T-cell (primary cell): ENCODE measurements at places on chromosomes 11 and 22.

DNA sequence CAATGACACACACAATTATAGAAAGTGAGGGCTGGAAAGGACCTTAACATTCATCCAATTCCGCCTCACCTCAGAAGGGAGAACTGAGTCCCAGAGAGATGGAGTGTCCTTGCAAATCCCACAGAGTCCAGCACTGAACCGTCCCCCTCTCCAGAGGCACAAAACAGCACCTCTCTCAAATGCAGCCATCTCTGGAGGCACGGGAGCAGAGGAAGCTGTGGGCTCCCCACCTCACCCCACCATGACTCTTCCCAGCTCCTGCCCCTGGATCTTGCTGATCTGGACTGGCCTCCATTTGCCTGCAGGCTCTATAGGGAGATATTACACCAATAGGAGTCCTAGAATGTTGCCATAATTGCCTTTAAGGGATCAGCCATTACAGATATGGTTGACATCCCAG, 1.4 kb upstream of the DRD2 start:
- no peaks in the 10 kb centered on the region for H3K36me3 ChIP-seq
- peaks cover 10% of the 10 kb centered on the region for H3K27me3 ChIP-seq
- H3K4me3 ChIP-seq: no peak overlapping the region
- no peak overlapping the region for H3K27ac ChIP-seq

- no peak for DNase-seq
- H3K4me3 ChIP-seq: no peak overlapping the region
- no peak overlapping the region for H3K27ac ChIP-seq
- H3K36me3 ChIP-seq: peaks cover 49% of the 10 kb centered on the region
These were observed 15.6 kb downstream of the MOB2 start for GRCh38 chr11:1470681-1471611.

DNA sequence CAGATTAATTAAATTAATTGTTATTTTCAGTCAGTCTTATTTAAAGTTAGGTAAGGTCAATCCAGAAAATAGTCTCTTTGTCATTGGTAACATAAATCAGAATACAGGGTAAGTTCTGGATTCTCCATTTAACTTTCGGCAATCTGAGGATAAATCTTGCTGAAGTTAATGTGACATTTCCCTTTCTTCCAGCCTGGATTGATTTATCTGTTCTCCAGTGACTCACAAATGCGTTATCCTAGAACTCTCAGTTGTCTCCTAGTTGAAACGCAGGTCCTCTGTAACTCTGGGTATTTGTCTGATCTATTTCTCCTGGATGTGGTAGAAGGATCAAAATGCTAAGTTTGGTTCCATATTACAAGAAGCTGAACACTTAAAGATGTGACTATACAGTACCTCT, 21.0 kb downstream of the OR51E1 start:
- DNase-seq: no peak
- no peak overlapping the region for H3K27ac ChIP-seq
- no peak overlapping the region for H3K4me3 ChIP-seq

DNA sequence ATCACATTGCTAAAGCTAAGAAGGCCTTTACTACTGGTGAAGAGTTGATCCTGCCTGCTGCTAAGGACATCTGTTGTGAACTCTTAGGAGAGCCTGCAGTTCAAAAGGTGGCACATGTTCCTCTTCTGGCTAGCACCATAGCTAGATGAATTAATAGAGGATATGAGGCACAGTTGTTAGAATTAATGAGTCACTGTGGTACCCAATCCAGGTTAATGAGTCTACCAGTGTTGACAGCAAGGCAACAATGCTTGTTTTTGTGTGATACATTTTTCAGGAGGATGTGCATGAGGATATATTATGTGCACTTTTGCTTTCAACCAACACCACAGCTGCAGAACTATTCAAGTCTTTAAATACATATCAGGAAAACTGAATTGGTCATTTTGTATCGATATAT, 12.0 kb downstream of the C11orf58 start:
- no peak for DNase-seq
- no peaks in the 10 kb centered on the region for H3K4me1 ChIP-seq
- no peak overlapping the region for H3K27ac ChIP-seq
- no peaks in the 10 kb centered on the region for H3K27me3 ChIP-seq
- no peak overlapping the region for H3K4me3 ChIP-seq

DNA sequence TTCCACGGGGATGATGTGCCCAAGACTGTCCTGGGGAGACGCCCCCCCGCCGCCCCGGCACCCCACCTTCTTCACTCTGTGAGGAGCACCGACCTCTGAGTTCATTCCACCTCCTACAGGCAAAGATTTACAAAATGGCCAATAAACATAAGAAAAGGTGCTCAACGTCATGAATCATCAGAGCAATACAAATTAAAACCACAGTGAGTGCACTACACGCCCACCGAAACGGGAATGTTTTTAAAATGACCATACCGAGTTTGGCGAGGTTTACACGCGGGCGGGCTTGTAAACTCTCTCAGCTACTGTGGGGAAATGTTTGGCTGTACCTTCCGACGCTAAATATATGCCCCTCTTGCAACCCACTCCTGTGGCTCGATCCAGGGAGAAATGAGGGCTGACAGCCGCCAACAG, 7.9 kb downstream of the NPTXR start:
- no peaks in the 10 kb centered on the region for H3K4me1 ChIP-seq
- no peaks in the 10 kb centered on the region for H3K36me3 ChIP-seq
- H3K4me3 ChIP-seq: no peak overlapping the region
- no peak for DNase-seq

- no peaks in the 10 kb centered on the region for H3K4me1 ChIP-seq
- H3K4me3 ChIP-seq: no peak overlapping the region
- no peaks in the 10 kb centered on the region for H3K36me3 ChIP-seq
- H3K27me3 ChIP-seq: no peaks in the 10 kb centered on the region
- no peak overlapping the region for H3K27ac ChIP-seq
These were observed 47.3 kb downstream of the GRIK4 start for GRCh38 chr11:120558744-120559431.

DNA sequence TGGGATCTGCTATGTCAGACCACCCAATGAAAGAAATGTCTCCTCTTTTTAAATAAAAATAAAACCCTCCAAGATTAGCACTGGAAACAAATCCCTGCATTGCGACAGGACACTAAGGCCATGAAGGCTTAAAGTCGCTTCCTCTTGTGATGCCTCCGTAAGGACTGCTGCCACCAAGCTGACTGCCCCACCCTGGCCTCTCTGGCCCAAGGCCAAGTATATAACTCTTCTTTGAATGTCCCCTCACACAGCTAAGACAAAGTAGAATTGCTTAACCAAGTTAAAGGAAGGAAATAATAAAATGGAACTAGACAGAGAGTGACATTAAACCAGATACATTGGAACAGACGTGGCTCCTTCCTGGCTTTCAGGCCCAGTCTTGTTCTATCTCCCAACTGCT, 7.5 kb upstream of the NRGN start:
- DNase-seq: no peak
- no peak overlapping the region for H3K27ac ChIP-seq

GRCh38 chr11:96827164-96827563, 437.4 kb downstream of the JRKL start:
- H3K27ac ChIP-seq: no peak overlapping the region
- DNase-seq: no peak
- H3K4me3 ChIP-seq: no peak overlapping the region

DNA sequence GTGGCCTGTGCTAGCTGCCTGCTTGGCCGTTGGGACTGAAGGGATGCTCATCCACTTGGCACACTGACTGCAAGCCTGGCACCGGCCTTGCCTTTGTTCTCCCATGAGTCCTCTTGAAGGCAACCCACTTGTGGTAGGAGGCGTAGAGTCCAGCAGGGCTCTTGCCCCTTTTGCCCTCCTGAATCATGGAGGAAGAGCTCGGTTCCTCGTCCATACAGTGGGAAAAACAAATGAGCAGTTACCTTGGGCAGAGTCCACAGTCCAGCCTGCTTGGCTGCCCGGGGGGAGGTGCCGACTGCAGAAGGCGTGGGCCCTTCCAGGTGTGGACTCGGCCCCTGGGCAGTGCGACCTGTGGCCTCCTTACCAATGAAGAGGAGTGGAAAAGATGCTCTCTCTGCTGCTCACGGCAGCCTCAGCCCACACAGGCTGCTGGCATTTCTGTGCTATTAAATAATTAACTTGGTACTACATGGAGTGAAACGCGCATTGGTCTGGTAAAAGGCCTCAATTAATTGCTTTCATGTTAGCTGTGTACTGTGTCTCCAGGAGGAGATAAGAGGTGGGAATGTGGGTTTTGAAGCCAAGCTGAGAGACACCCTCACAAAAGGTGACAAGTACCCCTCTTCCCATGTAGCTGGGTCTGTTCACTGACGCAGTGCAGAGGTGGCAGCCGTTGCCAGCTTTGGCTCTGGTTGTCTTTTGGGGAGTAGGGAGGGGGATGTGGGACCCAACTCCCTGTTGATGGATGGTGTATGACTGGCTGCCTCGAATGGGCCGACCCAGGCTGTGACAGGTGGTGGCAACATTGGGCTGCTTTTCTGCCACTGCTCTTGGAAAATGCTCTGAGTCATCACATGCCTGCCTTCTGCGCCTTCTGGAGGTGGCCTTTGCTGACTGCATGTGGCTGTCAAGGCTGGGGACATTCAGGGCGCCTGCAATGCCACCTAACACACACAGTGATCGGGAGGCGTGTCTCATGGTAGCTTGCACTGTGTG, 26.8 kb upstream of the B3GAT1 start:
- H3K36me3 ChIP-seq: no peaks in the 10 kb centered on the region
- no peaks in the 10 kb centered on the region for H3K4me1 ChIP-seq
- no peak overlapping the region for H3K4me3 ChIP-seq
- no peak for DNase-seq
- no peak overlapping the region for H3K27ac ChIP-seq

DNA sequence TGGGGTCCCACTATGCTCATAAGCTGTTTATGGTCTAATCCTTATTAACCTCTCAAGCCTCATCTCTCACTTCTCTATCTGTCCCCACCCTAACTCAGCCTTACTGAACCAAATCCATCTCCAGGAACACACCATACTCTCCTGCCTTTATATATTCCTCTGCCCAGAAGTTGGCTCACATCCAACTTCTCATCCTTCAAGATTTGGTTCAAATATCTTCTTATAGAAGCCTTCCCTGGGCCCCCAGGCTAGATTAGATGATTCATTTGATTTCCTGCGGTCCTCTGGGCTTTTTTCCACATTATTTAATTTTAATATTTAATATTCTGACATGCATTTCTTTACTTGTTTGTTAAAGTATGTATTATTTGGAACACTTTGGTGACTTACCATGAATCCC, 23.2 kb downstream of the MEI1 start:
- no peak overlapping the region for H3K4me3 ChIP-seq
- no peak for DNase-seq
- H3K4me1 ChIP-seq: no peaks in the 10 kb centered on the region
- no peaks in the 10 kb centered on the region for H3K36me3 ChIP-seq
- peaks cover 11% of the 10 kb centered on the region for H3K27me3 ChIP-seq
- H3K27ac ChIP-seq: no peak overlapping the region

DNA sequence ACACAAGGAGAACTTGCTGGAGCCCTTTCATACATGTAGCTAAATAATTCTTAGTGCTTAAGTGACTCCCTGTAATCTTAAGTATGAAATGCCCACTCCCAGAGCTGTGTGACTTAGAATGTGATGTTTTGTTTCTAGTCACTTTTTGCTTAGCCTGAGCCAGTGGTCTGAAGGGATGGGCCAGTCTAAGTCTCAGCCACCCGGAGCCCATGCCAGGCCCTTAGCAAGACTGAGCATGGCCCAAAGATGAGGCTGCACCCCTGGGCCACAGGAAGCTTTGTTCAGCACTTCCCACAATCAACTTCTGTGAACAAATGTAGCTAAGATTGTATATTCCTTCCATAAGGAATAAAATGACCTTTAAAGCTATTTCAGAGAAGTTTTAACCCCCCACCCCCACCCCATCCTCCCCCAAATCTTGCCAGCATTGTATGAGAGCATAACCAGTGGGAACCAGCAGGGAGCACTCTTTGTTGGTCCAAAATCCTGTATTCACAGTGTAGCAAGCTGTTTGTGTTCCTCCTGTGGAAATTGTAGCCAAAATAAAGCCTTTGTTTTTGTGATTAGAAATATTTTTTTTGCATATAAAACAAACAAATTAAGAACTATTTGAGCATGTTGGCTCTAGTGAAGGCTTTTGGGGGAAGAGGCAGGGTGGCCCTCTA, 73.8 kb upstream of the GAL start:
- no peak for DNase-seq
- H3K27ac ChIP-seq: no peak overlapping the region
- no peaks in the 10 kb centered on the region for H3K27me3 ChIP-seq

GRCh38 chr11:65897020-65897471, 3.1 kb downstream of the FOSL1 start:
- H3K27ac ChIP-seq: no peak overlapping the region
- DNase-seq: no peak
- H3K36me3 ChIP-seq: no peaks in the 10 kb centered on the region
- H3K4me3 ChIP-seq: no peak overlapping the region

DNA sequence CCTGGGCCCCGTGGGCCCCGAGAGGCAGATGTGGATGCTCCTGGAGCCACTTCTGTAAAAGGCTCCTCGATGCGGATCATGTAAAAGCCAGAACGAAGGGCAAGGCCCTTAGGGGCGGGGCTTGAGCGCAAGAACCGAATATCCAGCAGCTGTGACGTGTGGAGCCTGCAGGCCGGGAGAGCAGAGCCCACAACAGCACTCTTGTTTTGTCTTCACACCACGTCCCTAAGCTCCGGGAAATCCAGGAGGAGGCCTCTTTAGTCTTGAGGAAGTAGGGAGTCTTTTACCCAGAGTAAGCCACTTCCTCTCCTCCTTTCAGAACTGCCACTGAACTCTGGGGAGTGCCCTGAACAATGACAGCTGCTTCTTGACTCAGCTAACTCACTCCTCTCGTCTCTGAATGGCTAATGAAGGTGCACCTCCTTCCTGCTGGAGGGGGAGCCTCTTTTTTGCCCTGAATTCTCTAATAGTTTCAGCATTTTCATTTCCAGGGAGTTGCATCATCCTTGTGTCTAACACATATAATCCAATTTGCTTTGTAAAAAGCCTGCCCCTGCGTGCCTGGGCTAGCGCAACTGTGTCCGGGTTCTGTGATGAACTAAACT, 12.5 kb downstream of the L3MBTL2 start:
- H3K36me3 ChIP-seq: peaks cover 9% of the 10 kb centered on the region
- no peak overlapping the region for H3K4me3 ChIP-seq
- no peaks in the 10 kb centered on the region for H3K27me3 ChIP-seq
